ENCODE measurements at places on chromosomes 12 and 14. TPM values are rescaled to one million over a fixed set of nuclear protein-coding genes. Genes with fewer than 3 reads are reported as not detected.

Gene GALNT16
- total RNA-seq = not detected

Gene TAC3
- total RNA-seq = not detected

Gene FBLN5
- total RNA-seq = 5.1 TPM

Gene HSPB8
- 7.1 TPM for total RNA-seq

Gene TCL1B
- not detected for total RNA-seq

Gene WDR89
- 10.7 TPM for total RNA-seq

- no peak for DNase-seq
- H3K4me1 ChIP-seq = no peaks in the 10 kb centered on the region
- H3K27me3 ChIP-seq = no peaks in the 10 kb centered on the region
- H3K27ac ChIP-seq = no peak overlapping the region
- no peak overlapping the region for H3K4me3 ChIP-seq
Observed at GRCh38 chr12:42163913-42164312, 19.2 kb upstream of the GXYLT1 start.

GRCh38 chr12:112964067-112964670, 14.2 kb upstream of the OAS2 start:
- no peaks in the 10 kb centered on the region for H3K27me3 ChIP-seq
- H3K4me1 ChIP-seq = no peaks in the 10 kb centered on the region
- H3K36me3 ChIP-seq = peaks cover 33% of the 10 kb centered on the region
- DNase-seq = no peak
- H3K4me3 ChIP-seq = no peak overlapping the region
- H3K27ac ChIP-seq = no peak overlapping the region

DNA sequence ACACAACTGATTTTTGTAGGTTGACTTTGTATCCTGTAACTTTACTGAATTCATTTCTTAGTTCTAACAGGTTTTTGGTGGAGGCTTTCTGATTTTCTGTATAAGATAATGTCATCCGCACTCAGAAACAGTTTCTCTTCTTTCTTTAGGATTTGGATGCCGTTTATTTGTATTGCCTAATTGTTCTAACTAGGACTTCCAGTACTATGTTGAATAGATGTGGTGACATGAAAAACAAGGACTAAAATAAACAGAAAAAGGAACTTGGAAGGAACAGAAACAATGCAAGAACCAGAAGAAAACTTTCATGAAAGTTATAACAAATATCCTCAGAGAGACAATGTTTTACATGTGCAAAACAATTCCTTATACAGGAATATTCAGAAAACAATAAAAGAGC, 100.3 kb downstream of the GTF2A1 start:
- DNase-seq = no peak
- H3K27ac ChIP-seq = no peak overlapping the region
- no peak overlapping the region for H3K4me3 ChIP-seq
- no peaks in the 10 kb centered on the region for H3K4me1 ChIP-seq

- peaks cover 16% of the 10 kb centered on the region for H3K27me3 ChIP-seq
- no peak overlapping the region for H3K27ac ChIP-seq
- DNase-seq = no peak
- no peak overlapping the region for H3K4me3 ChIP-seq
Observed at GRCh38 chr12:96073346-96074330, 38.3 kb upstream of the LTA4H start.

DNA sequence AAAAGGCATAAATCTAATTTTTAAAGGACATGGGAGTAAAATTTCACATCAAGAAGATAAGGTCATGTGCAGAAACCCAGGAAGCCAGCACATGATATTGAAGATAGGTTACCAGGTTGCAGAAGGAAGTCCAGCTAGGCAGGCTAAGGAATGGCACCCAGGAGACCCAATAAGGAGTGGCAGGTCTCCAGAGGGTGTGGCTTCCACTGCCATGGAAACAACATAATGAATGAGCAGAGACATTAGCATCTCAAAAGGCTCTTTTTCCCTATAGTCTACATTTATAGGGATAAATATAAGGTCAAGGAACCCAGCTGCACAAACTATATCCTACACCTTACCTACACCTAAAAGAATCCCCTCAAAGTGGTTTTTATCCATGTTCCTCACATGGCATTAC, 275.9 kb downstream of the RPS29 start:
- no peaks in the 10 kb centered on the region for H3K36me3 ChIP-seq
- H3K27me3 ChIP-seq = no peaks in the 10 kb centered on the region
- no peaks in the 10 kb centered on the region for H3K4me1 ChIP-seq
- no peak overlapping the region for H3K27ac ChIP-seq
- DNase-seq = no peak

DNA sequence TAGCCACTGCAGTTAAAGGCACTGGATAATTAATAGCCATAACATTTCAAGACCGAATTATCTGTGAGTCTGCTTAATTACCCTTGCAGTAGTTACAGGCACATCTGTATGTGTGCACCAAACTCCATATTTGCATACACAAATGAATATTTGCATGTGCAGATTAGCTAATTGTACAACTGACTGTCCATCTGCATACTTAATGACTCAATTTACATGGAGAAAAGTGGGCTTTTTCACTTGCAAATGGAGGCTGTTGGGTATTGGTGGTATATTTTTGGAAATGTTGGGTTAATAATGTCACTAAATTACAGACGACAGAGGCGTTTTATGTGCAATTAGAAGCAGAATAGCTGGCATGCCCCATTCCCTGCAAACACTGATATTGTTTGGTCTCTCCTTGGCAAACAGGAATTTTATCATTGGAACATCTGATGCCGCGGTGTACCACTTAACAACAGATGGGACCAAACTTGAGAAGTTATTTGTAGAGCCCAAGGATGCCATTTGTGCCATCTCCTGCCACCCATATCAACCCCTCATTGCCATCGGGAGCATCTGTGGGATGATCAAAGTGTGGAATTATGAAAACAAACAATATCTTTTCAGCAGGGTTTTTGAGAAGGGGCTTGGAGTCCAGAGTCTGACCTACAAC, 39.6 kb downstream of the CFAP251 start:
- DNase-seq = no peak
- H3K4me1 ChIP-seq = peaks cover 17% of the 10 kb centered on the region
- H3K27ac ChIP-seq = peak overlapping the region; percentile 81

- H3K27ac ChIP-seq = peak overlapping the region; percentile 97
- no peaks in the 10 kb centered on the region for H3K27me3 ChIP-seq
Observed at GRCh38 chr14:96120941-96121340, 81.8 kb downstream of the C14orf132 start.

- peaks cover 5% of the 10 kb centered on the region for H3K27me3 ChIP-seq
- H3K4me1 ChIP-seq = peaks cover 6% of the 10 kb centered on the region
- no peaks in the 10 kb centered on the region for H3K36me3 ChIP-seq
- DNase-seq = no peak
Observed at GRCh38 chr12:549476-550082, 89.8 kb downstream of the B4GALNT3 start.

- H3K4me3 ChIP-seq = no peak overlapping the region
- no peak overlapping the region for H3K27ac ChIP-seq
- DNase-seq = no peak
- no peaks in the 10 kb centered on the region for H3K27me3 ChIP-seq
- H3K36me3 ChIP-seq = peaks cover under 1% of the 10 kb centered on the region
- peaks cover 17% of the 10 kb centered on the region for H3K4me1 ChIP-seq
Observed at GRCh38 chr14:99768381-99768780, 24.8 kb upstream of the EML1 start.

DNA sequence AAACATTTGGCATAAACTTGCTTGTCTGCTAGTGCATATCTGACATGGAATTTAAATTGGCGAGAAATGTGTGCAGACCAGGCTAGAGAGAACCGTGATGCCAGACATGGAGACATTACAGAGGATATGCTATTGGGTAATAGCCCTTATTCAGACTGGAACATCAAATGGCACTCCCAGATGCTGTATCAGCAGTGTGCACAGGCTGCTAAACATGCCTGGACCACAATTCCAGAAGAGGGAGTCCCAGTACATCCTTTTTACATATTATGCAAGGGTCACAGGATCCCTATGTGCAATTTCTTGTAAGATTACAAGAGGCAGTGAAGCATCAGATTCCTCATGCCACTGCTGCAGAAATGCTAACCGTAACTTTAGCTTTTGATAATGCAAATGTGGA, 354.5 kb upstream of the FOXG1 start:
- H3K4me1 ChIP-seq = no peaks in the 10 kb centered on the region
- no peak overlapping the region for H3K4me3 ChIP-seq
- H3K27ac ChIP-seq = no peak overlapping the region
- H3K27me3 ChIP-seq = no peaks in the 10 kb centered on the region
- DNase-seq = no peak
- no peaks in the 10 kb centered on the region for H3K36me3 ChIP-seq

- H3K27ac ChIP-seq = no peak overlapping the region
- no peak for DNase-seq
- no peaks in the 10 kb centered on the region for H3K4me1 ChIP-seq
- peaks cover 20% of the 10 kb centered on the region for H3K27me3 ChIP-seq
- no peaks in the 10 kb centered on the region for H3K36me3 ChIP-seq
- H3K4me3 ChIP-seq = no peak overlapping the region
Observed at GRCh38 chr14:23399591-23399990, 8.5 kb downstream of the MYH6 start.

GRCh38 chr12:2791089-2791488, 3.7 kb upstream of the FKBP4 start:
- peaks cover 17% of the 10 kb centered on the region for H3K4me1 ChIP-seq
- H3K27ac ChIP-seq = no peak overlapping the region
- H3K4me3 ChIP-seq = no peak overlapping the region
- H3K27me3 ChIP-seq = peaks cover 13% of the 10 kb centered on the region
- no peak for DNase-seq

- H3K27ac ChIP-seq = no peak overlapping the region
- no peaks in the 10 kb centered on the region for H3K27me3 ChIP-seq
- H3K4me3 ChIP-seq = no peak overlapping the region
- no peaks in the 10 kb centered on the region for H3K4me1 ChIP-seq
- DNase-seq = no peak
- no peaks in the 10 kb centered on the region for H3K36me3 ChIP-seq
Observed at GRCh38 chr12:107955966-107956643, 173.0 kb upstream of the WSCD2 start.

- H3K27me3 ChIP-seq = no peaks in the 10 kb centered on the region
- H3K36me3 ChIP-seq = no peaks in the 10 kb centered on the region
- no peaks in the 10 kb centered on the region for H3K4me1 ChIP-seq
- H3K27ac ChIP-seq = no peak overlapping the region
- H3K4me3 ChIP-seq = no peak overlapping the region
- no peak for DNase-seq
Observed at GRCh38 chr12:19978193-19978592, 390.1 kb upstream of the PDE3A start.

GRCh38 chr12:103462675-103463074, 33.1 kb downstream of the C12orf42 start:
- no peaks in the 10 kb centered on the region for H3K4me1 ChIP-seq
- no peak for DNase-seq
- no peaks in the 10 kb centered on the region for H3K27me3 ChIP-seq
- no peaks in the 10 kb centered on the region for H3K36me3 ChIP-seq

- no peak overlapping the region for H3K27ac ChIP-seq
- peaks cover 6% of the 10 kb centered on the region for H3K4me1 ChIP-seq
- no peaks in the 10 kb centered on the region for H3K27me3 ChIP-seq
Observed at GRCh38 chr12:94699801-94700200, 49.4 kb upstream of the TMCC3 start.

DNA sequence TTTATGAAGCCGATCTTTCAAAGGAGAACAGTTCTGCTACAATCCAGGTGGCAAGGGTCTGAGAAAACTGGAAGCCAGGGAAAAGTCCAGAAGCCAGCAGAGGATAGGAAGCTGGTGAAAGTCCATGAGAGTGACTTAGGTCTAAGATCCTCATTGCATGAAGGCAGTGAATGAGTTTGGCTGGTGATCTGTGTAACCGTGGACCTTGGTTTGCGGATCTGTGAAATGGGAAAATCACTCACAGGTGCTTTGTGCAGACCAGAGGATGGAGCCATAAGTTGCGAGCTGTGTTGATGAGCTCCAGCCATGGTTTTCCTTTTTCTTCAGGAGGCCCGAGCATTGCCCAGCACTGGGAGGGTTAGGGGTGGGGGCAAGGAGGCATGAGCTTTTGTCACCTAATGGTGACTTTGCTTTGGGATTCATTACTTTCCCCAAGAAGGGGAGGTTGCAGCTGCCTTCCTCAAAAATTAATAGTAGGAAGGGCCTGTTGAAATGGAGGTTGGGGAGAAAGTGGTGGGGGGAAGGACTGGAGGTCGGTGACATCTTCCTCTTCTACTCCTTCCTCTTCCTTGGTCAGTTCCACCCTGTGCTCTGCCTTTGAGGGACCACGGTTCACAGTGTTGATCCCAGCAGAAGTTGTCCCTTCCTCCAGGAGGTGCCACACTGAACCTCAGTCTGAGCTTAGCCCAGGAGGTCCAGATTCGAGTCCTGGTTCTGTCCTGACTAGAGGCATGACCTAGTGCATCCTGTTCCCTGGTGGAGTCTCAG, 20.3 kb upstream of the SERPINA6 start:
- peak overlapping the region; percentile 24 for H3K27ac ChIP-seq
- no peak overlapping the region for H3K4me3 ChIP-seq
- H3K27me3 ChIP-seq = no peaks in the 10 kb centered on the region
- H3K36me3 ChIP-seq = no peaks in the 10 kb centered on the region
- H3K4me1 ChIP-seq = peaks cover 45% of the 10 kb centered on the region

DNA sequence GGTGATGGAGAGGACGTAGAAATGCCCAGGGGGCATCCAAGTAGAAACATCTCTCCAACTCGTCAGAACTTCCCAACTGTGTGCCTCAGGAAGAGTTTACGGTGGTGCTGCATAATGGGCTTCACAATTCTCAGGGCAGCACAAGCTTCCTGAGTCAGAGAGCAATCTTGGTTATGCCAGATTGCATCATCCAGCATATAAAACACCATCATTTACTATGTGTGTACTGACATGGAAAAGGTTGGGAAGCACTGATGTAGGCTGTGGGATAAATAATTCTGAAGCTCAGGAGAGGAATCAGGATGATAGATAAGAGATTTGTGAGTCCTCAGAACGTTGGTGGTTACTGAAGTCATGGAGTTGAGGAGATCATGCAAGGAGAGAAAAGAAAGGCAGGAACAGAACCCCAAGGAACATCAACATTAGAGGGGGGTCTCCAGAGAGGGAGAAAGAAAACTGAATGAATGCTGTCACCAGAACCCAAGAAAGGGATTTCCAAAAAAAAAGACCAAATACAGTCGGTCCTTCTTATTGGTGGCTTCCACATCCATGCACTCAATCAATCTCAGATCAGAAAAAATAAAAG, 4.7 kb upstream of the NCKAP5L start:
- DNase-seq = peak; percentile 20
- 0 out of 2 replicates have a peak overlapping the region, but pooled peaks have one; percentile 20 for H3K27ac ChIP-seq
- peaks cover under 1% of the 10 kb centered on the region for H3K36me3 ChIP-seq
- H3K4me3 ChIP-seq = no peak overlapping the region
- H3K4me1 ChIP-seq = peaks cover 17% of the 10 kb centered on the region
- no peaks in the 10 kb centered on the region for H3K27me3 ChIP-seq

GRCh38 chr12:46134205-46134811, 134.5 kb downstream of the SLC38A1 start:
- H3K27ac ChIP-seq = no peak overlapping the region
- no peak for DNase-seq
- no peaks in the 10 kb centered on the region for H3K4me1 ChIP-seq
- H3K27me3 ChIP-seq = no peaks in the 10 kb centered on the region
